Temporal lobe (tissue), 4 donors: ENCODE measurements at places on chromosomes 5 and 9. TPM values are rescaled to one million over a fixed set of nuclear protein-coding genes. Genes with fewer than 3 reads are reported as not detected.

Gene EIF4E1B
- not detected for total RNA-seq

Gene GMCL2
- not detected for total RNA-seq

Gene FUT7
- not detected for total RNA-seq

Gene MAP1B
- 786 TPM for total RNA-seq

Gene PCDHGA11
- total RNA-seq: 19.7 TPM

Gene EIF4EBP3
- total RNA-seq: not detected

Gene RBM27
- 27.3 TPM for total RNA-seq

Gene PCDHGA8
- total RNA-seq: 5.4 TPM

Gene GFI1B
- under 0.01 TPM for total RNA-seq

Gene WNT8A
- total RNA-seq: under 0.01 TPM

Gene MELK
- total RNA-seq: 3.9 TPM

Gene EXOSC2
- 30.5 TPM for total RNA-seq

Gene ARHGEF37
- total RNA-seq: 0.49 TPM

Gene ANKRD18A
- total RNA-seq: 1.2 TPM

Gene SIMC1
- total RNA-seq: 12.5 TPM

Gene PCDHA1
- total RNA-seq: 6.6 TPM

Gene MYOZ3
- total RNA-seq: 3.9 TPM

Gene NUP155
- total RNA-seq: 45.0 TPM

Gene DPM2
- total RNA-seq: 10.1 TPM

Gene PCDHB13
- total RNA-seq: 10.6 TPM

Gene NOTCH1
- 29.0 TPM for total RNA-seq

Gene CCNJL
- 2.2 TPM for total RNA-seq

Gene SLC31A2
- 3.7 TPM for total RNA-seq

Gene DIRAS2
- 31.5 TPM for total RNA-seq

Gene TUSC1
- 10.1 TPM for total RNA-seq

Gene CATSPER3
- total RNA-seq: not detected

Gene CA9
- total RNA-seq: 0.98 TPM

Gene GPSM1
- 49.7 TPM for total RNA-seq
